ENCODE measurements at places on chromosomes 3 and 15.
A peak's percentile ranks its signal among the peaks of the same experiment; 100 is the strongest.

DNA sequence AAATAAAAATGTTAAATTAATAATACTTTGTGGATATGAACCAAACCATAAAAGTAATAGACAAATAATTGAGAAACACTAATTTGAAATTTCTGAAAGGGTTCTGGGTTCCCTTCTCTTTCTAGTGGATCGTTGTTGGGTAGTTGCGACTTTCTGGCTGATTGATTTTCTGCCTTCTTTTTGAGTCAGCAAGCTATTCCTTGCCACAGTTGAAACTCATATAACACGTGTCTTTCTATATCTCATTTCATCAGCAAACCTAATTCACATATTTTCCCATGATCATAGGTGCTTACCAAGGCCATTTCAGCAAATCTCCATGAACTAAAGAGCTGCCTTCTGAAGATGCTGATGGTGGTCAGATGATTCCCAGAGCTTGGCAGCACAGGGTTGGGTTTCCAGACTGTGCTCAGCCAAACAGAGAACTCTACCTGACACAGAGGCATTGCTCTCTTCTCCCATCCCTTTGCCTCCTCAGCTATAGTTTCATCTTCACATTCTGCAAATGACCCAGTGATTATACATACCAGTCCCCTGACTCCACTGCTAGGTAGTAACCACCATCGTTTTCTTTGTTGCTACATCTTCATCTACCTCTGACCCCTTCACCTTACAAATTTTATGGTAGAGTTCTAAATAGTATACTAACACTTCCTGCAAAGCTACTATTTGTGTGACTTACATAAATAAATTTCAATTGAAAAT is 383.9 kb upstream of the DPH6 start:
- DNase-seq, result peak; percentile 65

- no peak for DNase-seq
Measured at GRCh38 chr15:100230784-100231183, 111.0 kb downstream of the ADAMTS17 start.

GRCh38 chr3:27723815-27724458 is 1.8 kb upstream of the EOMES start:
- no peak for DNase-seq

DNA sequence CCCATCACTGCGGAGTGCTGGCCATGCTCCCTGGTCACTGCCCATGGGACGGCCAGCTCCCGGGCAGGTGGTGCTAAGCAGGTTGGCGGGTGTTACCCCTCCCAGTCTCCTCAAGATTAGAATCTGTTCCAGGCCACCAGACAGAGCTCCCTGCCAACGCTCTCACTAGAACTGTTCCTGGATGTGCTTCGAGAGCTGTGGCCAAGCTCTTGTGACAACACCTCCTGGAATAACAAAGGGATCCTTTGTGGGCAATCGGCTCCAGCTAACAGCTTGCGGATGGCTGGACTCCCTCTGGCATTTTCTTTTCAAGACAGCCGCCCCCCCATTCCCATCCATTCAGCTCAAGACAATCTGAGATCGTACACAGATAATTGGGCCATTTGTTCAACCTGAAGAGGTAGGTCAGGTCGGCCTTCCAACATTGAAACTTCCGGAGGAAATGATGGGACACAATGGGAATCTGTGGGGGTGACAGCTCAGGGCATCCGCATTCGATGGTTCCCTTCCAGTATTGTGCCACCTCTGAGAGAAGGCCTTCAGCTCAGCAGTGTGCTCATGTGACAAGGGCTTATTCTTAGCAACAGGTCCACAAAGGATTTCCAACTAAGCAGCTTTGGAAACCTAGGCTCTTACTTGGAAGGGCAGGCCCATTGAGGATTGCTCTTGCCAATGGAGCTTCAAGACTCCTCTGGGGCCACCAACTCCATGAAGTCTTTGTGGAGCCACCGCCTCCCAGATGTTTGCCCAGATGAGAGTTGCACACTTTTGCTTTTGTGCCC is 11.6 kb upstream of the EPHB3 start:
- no peak for DNase-seq

DNA sequence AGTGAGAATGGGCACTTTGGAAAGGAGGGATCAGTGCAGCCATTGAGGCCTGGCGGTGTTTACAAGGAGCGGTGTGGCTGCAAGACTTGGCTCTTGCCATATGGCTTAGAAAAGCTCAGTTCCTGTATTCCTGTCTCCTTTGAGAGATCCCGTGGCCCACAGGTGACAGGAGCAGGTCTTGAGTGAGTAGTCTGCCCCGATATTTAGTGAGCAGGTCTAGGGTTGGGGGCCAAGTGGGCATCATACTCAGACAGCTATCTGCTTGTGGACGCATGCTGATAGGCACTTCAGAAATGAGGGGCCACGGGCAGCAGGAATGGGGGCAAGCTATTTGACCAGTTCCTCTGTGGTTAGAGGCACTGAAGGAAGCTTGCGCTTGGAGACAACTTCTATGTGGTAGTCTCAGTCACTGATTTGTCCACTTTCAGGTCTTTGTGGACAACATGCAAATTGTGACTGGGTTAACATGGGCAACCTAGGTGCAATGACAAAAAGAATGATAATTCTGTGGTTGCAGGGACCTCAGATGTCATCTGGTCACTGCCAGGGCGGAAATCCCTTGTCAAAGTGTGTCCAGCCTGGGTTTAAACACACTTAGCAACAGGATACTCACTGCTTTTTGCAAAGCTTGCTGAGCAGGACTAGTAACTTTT is 1.1 kb downstream of the TMED3 start:
- DNase-seq, result peak; percentile 66

GRCh38 chr3:128447561-128448013 is 19.1 kb downstream of the DNAJB8 start:
- peak; percentile 87 for DNase-seq

DNA sequence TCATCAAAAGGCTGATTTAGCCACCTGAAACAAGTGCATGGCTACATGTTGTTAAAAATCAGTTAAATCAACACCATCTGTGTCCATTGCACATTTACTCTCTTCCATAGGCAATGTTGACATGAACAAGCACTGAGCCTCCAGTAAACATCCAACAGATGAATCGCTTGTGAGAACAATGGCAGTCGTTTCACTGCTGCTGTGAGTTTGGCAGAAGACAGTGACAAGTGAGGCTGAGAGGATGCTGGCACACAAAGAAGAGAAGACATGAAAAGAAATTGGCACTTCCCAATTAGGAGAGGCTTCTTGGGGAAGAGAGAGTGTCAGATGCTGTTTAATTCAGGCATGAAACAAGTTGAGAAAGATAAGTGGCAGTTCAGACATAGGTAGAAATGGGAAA is 227.4 kb upstream of the STT3B start:
- no peak for DNase-seq

DNA sequence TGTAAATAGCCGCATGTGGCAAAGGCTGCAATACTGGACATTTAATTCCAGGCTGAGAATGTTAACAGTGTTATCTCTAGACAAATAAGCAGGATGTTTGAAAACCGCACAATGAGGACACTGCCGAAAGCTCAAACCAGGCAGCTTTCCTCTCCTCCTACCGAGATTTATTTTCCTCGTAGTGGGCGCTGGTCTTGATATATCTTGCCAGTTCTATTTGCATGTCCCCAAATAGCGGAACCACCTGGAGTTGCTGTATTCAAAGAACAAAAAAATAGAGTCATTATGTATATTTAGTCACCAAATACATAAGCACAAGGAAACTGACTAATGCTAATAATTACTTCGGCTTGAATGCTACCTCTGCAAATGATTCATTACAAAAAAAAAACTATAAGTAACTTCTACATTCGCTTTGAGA is 46.5 kb downstream of the CYFIP1 start:
- no peak for DNase-seq

- no peak for DNase-seq
Measured at GRCh38 chr3:113255854-113256615, 44.7 kb downstream of the BOC start.

DNA sequence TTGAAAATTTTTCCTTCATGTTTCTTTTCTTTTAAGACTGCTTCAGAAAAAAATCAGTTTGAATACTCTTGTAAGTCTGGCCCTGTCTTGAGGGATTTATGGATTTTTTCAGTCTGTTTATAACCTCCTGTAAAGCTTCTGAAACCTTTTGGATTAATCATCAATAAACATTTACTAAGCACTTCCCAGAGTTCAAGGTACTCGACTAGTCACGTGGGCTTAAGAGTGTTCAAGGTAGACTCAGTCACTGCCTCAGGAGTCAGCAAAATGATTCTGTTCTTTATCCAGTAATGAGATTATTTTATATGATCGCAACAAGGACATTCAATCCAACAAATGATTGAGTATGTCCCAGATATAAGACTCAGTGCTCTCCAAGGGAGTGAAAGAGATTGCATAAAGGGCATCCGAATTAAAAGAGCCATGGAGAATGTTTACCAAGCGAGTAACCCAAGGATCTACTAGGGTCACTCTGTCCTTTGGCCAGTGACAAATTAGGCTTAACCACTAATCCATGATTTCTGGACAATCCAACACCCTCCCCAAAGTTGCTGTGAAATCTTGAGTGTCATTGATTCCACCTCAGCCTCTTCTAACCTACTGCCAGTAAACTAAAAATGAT is 726.6 kb upstream of the NAALADL2 start:
- DNase-seq, result no peak

- no peak for DNase-seq
Measured at GRCh38 chr3:62019906-62020305, 353.4 kb downstream of the FEZF2 start.

- no peak for DNase-seq
Measured at GRCh38 chr3:58021962-58022361, 13.7 kb downstream of the FLNB start.

DNA sequence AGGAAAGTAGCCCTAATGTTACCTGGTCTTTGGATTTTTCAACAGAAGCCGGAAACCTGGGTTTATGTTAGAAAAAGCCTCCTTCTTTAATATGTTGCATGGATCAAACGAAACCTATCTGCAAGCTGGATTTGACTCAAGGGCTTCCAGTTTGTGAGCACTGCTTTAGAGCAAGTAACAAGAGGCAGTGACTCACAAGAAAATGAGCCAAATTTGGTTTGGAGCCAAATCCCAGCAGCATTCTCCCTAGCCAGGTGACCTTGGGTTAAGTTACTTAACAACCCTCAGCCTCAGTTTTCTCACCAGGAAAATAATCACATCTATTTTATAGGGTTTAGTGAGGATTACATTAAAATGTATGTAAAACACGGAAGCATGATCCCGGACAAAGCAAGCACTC is 215.2 kb upstream of the PRICKLE2 start:
- DNase-seq, result no peak

DNA sequence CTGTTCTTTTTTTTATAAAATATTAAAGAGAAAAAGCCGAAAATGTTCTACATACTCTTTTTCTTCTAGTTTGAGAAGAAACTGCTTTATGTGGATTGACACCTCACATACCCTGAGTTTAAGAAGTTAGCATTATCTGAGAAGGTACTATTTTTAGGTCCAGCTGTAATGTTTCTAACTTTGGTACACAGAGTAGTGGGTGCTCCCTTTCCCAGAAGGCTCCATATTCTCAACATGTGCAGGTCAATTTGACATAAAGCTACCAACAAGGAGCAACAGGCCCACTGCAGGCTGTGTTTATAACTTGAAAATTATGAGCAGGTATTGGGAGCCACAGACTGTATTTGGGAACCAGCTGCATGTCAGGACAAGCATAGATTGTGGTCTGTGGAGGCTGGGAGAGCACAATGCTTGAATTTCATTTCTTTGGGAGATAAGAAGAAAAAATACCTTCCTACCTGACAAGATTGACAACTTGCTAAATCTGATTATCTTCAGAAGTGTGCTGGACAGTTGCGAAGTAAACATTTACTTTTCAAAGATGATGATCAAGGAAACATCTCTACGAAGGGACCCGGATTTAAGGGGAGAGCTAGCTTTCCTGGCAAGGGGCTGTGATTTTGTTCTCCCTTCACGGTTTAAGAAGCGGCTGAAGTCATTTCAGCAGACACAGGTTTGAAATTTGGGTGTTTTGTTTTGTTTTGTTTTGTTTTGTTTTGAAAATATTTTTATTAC is 57.2 kb downstream of the PPP2R3A start:
- no peak for DNase-seq
